ENCODE measurements at places on chromosomes 12 and 14.

DNA sequence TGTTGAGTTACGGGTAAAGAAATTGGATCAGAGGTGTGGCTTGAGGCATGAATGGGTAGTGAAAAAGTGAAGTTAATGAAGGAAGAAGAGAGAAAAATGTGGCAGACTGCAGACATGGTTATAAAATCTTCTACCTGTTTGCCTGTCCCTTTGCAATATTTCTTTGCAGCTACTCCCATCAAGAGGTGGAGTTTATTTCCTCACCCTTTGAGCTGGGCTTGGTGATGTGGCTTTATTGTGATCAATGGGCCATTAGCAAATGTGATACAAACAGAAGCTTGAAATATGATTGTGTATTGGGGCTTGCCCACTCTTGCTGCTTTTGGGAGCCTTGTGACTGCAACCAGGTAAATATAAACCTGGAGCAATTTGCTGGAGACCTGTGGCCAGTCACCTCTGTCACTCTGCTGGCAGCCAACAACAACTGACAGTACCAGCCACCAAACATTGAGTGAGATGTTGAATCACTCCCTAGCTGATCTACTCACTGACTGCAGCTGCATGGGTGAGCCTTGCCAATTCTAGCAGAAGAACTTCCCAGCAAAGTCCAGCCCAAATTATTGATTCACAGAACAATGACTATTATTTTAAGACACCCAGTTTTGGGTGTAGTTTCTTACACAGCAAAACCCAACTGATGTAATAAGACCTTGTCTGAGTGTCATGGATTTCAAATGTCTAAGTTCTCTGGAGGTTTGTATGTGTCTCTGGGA, 151.0 kb upstream of the ATP2B1 start:
- no peak for DNase-seq

GRCh38 chr12:95385246-95386035, 88.5 kb upstream of the METAP2 start:
- no peak for DNase-seq

GRCh38 chr12:127388985-127389384, 878.0 kb upstream of the TMEM132C start:
- no peak for DNase-seq

- DNase-seq: no peak
Observed at GRCh38 chr12:94225947-94226630, 77.7 kb downstream of the PLXNC1 start.

DNA sequence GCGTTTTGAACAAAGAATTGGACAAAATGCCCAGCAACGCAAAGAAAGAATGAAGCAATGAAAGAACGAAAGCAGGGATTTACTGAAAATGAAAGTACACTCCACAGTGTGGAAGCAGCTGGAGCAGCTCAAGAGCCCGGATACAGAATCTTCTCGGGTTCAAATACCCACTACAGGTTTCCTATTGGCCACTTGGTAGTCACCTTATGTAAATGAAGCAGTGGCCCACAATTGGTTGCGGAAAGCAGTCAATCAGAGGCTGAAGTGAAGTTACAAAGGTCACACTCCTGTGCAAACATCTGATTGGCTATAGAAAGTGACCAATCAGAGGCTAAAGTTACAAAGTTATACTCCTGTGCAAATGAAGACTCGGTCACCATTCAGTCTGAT, 15.0 kb upstream of the PPP1R13B start:
- DNase-seq: no peak

DNA sequence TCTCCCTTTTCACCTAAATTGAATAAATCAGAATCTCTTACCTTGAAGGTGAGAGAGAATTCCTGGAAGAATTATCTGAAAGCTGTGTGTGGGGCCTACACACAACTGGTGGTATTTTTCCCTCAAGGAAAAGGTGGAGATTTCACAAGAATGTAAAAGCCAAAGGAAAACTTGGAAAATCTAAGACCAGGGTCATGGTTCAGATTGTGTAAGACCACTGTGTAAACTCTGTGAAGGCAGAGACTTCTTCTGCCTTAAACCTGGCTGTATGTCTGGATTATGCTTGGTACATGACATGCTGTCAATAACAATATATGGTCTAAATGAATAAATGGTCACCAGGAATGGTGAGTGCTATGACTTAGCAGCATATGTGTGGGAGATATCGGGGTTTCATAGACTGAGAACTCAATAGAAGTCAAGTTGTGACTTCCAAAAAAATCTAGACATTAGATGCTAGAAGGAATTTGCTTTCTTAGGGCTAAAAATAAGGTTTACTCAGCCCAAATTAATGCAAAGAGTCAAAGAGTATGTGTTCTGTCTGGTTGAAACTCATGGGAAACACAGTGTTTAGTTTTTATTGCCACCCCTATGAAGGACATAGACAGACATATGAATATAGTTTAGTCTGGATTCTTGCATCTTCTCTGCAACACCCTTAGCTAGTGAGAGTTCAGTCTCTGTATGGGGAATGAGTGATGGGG, 163.7 kb downstream of the SNAPC1 start:
- no peak for DNase-seq

DNA sequence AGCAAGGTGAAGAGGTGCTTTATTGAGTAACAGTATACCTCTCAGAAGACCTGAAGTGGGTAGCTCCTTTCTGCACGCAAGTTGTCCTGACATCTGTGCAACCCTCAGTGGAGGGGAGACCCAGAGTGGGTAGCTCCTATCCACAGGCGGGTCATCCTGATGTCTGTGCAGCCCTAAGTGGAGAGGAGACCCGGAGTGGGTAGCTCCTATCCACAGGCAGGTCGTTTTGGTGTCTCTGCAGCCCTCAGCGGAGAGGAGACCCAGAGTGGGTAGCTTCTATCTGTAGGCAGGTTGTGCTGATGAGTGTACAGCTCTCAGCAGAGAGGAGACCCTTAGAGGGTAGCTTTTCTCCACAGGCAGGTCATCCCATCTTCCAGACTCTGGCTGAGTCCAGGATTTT, 45.1 kb upstream of the PRPF39 start:
- no peak for DNase-seq

- DNase-seq: no peak
Observed at GRCh38 chr12:108833355-108833733, 24.0 kb downstream of the SSH1 start.

GRCh38 chr12:42910656-42911055, 321.1 kb upstream of the PRICKLE1 start:
- no peak for DNase-seq

GRCh38 chr14:36524874-36525745, 5.1 kb upstream of the NKX2-1 start:
- DNase-seq: peak; percentile 23

DNA sequence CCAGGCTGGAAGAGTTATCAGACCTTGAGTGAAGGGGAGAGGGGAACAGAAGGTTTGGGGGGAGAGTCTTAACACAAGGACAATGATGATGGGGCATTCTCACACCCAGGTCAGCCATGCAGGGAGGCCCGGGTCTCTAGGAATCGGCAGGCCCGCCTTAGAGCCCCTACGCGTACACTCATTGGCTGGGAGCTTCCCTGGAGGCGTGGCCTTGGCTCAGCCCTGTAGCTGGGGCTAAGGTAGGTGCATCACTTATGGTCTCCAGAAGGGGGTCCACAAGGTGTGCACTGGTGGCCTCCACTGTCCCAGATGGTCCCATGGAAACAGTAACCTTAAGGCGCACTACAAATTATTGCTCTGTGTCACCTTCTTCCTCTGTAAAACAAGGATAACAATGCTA, 660.1 kb downstream of the MED13L start:
- DNase-seq: no peak

DNA sequence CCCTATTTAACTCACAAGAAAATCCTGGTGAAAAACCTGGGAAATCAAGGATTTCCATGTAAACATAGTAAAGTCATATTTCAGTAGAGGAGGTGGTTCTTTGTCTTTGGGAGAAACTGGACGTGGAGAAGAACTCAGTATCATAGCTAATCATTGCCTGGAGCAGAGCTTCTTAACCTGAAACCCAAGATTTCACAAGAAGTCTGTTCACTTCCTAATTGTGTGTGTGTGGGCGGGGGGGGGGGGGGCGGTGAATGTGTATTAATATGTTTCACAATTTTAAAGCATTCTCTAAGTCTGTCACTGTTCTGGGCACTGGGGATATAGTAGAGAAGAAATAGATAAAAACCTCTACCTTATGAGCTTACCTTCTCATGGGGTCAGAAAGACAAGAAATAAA, 96.7 kb upstream of the PPP4R3A start:
- no peak for DNase-seq

GRCh38 chr12:79071498-79071897, 206.9 kb downstream of the SYT1 start:
- no peak for DNase-seq

- no peak for DNase-seq
Observed at GRCh38 chr14:68217791-68218340, 398.3 kb downstream of the RAD51B start.

DNA sequence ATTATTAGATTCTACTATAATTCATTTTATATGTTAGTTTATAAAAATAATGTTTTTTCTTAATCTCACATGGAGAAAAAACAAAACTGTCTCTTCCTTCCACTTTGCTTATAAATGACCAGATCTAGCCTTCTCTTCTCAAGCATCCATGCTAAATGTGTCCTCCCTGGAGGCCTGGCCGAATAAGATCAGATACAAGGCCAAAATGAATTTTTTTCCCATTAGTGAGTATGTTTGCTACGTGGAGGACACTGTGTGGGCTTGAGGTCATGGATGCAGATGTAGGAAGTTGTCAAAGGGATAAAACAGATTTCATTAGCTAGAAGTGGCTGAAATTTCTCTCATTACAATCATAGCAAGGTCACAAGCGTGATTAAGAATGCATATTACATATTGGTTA, 1244.9 kb upstream of the SEL1L start:
- no peak for DNase-seq

GRCh38 chr12:93947486-93947885, 200.9 kb upstream of the PLXNC1 start:
- DNase-seq: no peak

Data from stimulated activated CD4-positive, alpha-beta T cell treated with anti-CD3 and anti-CD28 coated beads, Interleukin-12 subunit alpha, Interleukin-12 subunit beta, amount 100 ng/mL, for 48 hours (primary cell).